OCI-LY7 (cell line): ENCODE measurements at places on chromosomes 7 and 10.

DNA sequence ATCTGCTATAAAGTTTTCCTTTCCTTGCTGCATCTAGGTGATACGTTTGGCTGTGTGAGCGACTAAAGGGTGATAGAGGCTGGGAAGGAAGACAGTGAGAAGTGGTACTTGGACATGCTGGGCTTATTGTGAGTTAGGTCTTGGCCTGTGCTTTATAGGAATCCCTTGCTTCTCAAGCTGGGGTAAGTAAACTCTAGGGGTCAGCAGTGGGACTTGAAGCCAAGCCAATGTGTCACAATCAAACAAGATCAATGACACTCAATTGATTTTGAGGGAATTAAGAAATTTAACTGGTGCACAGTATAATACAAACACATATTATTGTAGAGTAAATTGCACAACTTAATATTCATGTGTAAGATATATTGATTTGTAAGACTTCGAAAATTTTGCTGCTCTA is 155.8 kb upstream of the AOAH start:
- DNase-seq: no peak

DNA sequence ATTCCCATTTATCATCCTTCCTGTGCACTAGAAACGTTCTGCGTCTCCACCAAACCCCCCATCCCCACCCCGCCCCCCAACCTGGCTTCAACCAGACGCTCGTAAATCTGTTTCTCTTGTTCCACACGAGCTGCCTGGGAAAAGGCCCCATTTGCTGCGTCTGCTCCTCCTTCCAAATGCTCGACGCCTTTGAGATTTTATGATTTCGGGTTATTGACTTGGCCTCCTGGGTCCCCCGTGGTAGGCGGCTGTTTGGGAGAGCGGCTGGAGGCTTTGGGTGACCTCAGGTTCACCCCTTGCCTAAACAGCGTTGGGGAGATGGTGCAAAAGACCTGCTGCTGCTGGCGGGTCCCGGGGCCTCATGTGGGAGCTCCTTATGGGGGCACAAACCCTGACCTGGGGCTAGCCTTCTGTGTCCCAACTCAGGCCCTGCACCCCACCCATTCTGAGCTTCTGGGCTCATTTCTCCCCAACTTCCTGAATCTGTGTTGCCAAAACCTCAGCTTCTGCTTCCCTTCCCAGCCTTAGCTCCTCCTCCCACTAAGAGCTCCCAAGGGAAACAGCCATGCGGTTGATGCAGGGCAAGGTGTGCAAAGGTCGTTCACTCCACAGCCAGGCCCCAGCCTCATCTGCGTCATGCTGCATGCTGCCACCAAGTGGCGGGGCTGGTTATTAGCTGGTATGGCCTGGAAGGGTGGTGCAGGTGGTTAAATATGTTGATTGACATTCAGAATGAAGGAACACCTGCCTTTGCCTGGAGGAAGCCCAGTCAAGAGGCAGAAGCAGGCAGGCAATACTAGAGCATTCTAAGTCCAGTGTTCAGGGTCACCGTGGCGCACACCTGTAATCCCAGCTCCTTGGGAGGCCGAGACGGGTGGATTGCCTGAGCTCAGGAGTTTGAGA is 49.1 kb upstream of the ELN start:
- DNase-seq: peak; percentile 67

- no peak for DNase-seq
Observed at GRCh38 chr10:127755753-127756152, 18.8 kb downstream of the FOXI2 start.

GRCh38 chr7:139695588-139695987 is 82.2 kb downstream of the HIPK2 start:
- DNase-seq: no peak

GRCh38 chr10:119602241-119603095 is 5.7 kb upstream of the TIAL1 start:
- DNase-seq: peak; percentile 40

- DNase-seq: no peak
Observed at GRCh38 chr7:98180751-98181150, 30.5 kb upstream of the BHLHA15 start.

- DNase-seq: no peak
Observed at GRCh38 chr10:24793648-24794379, 70.1 kb upstream of the ARHGAP21 start.

DNA sequence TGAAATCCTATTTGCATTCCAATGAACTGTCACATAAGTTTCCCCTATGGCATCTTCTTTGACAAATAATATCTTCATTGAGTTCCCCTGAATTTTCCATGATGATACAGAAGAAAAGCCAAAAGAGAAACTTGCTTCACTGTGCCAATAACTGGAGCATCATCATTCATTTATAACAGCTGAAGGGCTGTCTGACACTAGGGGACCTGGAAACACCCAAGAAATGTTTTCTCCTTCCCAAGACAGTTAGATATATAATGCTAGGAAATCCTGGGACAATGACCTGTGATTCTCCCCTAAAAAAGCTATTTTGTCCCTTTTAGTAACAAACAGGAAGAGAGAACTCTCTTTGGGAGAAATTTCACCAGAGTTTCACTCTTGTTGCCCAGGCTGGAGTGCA is 133.6 kb downstream of the SEMA3C start:
- no peak for DNase-seq

- DNase-seq: no peak
Observed at GRCh38 chr7:113444261-113444660, 325.9 kb upstream of the SMIM30 start.

DNA sequence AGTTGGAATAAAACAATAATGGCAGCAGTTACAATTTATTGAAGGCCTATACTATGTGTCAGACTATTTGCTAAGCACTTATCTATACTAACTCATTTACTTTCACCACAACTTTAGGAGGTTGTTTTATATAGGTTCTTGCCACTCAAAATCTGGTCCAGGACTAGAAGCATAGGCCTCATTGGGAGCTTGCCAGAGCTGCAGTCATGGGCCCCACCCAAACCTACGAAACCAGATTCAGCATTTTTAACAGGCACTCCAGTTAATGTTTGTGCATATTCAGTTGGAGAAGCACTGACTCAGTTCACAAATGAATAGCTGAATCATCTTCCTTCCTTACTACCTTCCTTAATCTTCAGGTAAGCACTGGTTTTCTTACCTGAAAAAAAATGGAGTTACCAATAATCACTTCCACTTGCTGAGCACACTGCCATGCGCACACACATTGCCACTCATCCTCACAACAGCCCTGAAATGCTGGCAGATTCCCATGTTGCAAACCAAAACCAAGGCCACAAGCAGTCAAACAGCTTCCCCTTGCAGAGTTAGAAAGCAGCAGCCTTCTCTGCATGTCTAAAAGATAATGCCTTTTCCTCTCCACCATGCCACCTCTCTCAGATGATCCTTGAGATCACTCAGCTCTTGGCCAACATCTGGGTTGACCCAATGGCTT is 122.4 kb downstream of the SLC16A9 start:
- no peak for DNase-seq

GRCh38 chr10:43408331-43408709 is 666 bp downstream of the HNRNPF start:
- no peak for DNase-seq

DNA sequence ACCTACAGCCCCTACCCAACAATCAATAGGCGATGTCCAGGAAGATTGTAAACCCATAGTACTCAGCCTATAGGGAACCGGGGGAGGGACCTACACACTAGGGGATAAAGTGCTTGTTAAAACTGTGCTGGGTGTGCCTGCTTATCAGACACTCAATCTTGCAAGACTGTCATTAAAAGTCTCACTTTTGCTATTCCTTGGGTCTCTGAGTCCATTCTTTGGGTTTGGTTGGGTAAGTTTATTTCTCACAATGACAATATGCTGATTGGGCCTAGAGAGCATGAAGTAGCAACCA is 45.6 kb downstream of the PTPRE start:
- DNase-seq: no peak

- DNase-seq: no peak
Observed at GRCh38 chr10:73449113-73449512, 15.8 kb upstream of the MSS51 start.

DNA sequence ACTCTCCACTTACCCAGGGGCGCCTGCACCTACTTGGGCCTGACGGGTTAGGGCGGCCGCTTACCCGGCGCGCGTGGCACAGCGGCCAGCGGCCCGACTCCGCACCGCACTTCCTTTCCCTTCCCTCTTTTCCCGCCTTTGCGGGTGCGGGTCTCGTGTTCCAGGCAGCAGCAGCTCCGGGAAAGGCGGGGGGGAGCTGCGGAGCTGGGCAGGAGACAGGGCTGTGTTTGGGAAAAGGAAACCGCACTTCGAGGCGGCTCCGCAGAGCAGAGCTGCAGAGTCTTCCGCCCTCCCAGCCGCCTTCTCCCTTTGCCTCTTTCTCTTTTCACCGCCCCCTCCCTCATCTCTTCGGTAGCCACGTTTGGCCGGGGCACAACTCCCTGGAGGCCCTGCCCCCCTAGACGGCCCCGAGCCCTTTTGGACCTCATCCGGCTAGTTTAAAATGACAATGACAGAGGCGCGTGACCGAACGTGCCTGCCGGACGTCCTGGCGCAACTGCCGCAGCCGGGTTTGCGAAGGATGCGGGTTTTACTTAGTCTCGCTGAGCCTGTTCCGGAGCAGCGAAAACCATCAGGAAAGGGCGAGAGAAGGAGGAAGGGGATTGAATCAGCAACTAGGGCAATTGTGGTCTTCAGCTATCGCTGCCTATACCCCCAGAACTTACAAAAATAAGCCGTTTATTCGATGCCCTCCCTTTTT is 7.9 kb upstream of the PAX2 start:
- DNase-seq: no peak

GRCh38 chr7:33327427-33327826 is 198.1 kb downstream of the BBS9 start:
- no peak for DNase-seq
